Heart left ventricle (tissue), 16 donors: ENCODE measurements at places on chromosomes 2 and 18. TPM values are rescaled to one million over a fixed set of nuclear protein-coding genes. Genes with fewer than 3 reads are reported as not detected.

GRCh38 chr2:203070701-203071100 lies 56.0 kb downstream of the NBEAL1 start:
- no peak overlapping the region for H3K27ac ChIP-seq
- peaks cover 4% of the 10 kb centered on the region for H3K36me3 ChIP-seq
- DNase-seq = no peak
- H3K4me1 ChIP-seq = no peaks in the 10 kb centered on the region

DNA sequence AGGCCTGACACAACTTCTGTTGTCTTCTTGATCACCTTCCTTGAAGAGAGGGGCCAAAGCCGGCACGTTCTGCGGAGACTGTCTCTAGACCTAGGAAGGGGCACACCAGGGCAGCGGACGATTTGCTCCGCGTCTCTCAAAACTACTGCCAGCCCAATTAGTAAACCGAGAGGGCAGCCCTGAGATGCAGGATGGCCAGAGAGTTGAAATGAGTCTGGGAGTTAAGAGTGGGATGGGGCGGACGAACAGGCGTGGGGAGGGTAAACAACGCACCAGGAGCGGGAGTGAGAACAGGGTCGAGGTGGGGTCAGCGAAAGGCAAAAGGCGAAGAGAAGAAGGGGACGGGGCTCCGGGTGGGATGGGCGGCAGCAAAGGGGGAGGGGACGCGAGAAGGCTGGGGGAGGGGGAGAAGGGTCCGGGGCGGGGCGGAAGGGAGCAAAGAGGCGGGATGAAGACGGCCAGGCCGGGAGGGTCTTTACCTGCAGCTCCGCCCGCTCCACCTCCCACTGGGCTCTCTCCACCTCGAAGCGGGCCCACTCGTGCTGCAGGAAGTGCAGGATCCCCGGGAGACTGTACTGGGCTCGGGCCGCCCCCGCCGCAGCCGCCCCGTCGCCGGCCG lies 476 bp downstream of the STRN start:
- H3K4me3 ChIP-seq = peak overlapping the region; percentile 90
- peak overlapping the region; percentile 94 for H3K27ac ChIP-seq
- no peaks in the 10 kb centered on the region for H3K27me3 ChIP-seq
- no peaks in the 10 kb centered on the region for H3K36me3 ChIP-seq
- H3K4me1 ChIP-seq = peaks cover 24% of the 10 kb centered on the region

GRCh38 chr2:112187805-112188596 lies 49.8 kb downstream of the FBLN7 start:
- H3K27me3 ChIP-seq = no peaks in the 10 kb centered on the region
- H3K36me3 ChIP-seq = no peaks in the 10 kb centered on the region
- H3K4me1 ChIP-seq = no peaks in the 10 kb centered on the region
- H3K27ac ChIP-seq = no peak overlapping the region

DNA sequence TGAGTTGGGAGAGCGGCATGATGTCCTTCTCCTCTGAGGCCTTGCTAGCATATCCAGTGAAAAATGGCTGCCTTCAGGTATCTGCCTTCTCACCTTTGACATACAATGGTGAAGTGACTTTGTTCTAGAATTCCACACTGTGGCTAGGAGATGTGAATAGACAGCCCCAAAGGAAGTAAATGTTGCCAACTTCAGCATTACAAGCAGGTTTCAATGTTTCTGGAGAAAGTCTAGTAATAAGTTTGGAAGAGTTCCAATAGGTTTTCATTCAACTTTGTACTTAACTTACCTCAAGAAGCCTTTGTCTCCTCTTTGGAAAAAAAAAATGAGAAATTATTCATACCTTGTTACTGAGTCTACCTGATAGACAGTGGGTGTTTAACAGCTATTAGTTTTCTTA lies 421.3 kb upstream of the MMADHC start:
- H3K27me3 ChIP-seq = no peaks in the 10 kb centered on the region
- no peaks in the 10 kb centered on the region for H3K4me1 ChIP-seq
- H3K4me3 ChIP-seq = no peak overlapping the region
- H3K36me3 ChIP-seq = no peaks in the 10 kb centered on the region
- H3K27ac ChIP-seq = no peak overlapping the region
- no peak for DNase-seq

DNA sequence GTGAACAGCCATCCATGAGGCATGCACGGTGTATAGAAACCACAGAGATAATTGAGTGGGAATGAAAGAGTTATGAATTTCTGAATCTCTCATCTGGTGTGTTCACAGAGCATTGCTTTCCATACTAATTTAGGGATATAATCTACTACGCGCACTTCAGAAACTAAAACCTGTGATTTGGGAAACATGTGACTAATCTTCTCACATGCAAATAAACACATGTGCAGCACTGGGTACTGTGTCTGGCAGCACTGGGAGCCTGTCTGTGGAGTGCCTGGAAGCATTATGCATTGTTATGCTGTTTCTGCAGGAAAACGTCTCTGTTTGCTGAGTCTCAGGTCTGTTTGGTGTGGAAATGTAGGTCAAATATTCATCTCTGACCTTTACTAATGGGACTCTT lies 287.3 kb downstream of the CMPK2 start:
- no peaks in the 10 kb centered on the region for H3K4me1 ChIP-seq
- no peak for DNase-seq
- no peaks in the 10 kb centered on the region for H3K27me3 ChIP-seq

CCDC121 gene
- 6.6 TPM for total RNA-seq

DNA sequence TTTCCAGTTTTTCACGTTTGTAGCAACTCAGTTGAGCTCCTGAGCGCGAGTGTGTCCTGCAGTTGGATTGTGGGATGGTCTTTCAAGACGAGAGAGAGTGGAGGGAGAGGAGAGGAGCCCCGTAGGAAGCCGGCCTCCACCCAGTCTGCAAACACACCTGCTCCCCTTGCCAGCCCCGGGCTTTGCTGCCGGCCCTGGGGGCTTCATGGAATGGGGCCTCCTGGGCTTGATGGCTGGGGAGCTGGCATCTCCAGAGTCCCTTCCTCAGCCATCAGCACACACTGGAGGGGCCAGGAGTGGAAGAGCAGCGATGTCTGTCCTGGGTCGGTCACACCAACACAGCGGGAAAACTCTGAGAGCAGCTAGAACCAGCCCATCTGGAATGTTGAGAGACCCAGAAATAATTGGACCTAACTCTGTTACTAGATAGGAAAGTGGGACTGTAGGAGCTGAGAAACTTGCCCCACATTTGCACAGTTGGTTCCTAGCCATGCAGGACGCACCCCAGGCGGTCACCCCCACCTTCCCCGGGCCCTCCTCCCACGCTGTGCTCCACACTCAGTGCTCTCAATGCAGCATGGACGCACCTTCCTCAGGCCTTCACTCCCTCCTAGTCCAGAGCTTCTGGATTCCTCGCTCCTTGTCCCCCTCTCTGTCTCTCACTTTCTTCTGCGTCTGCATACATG lies 69.6 kb downstream of the PTGR3 start:
- H3K4me3 ChIP-seq = no peak overlapping the region
- no peaks in the 10 kb centered on the region for H3K36me3 ChIP-seq
- no peaks in the 10 kb centered on the region for H3K27me3 ChIP-seq
- DNase-seq = no peak

CMPK2 gene
- total RNA-seq = 33.2 TPM

KCNIP3 gene
- 3.2 TPM for total RNA-seq

DNA sequence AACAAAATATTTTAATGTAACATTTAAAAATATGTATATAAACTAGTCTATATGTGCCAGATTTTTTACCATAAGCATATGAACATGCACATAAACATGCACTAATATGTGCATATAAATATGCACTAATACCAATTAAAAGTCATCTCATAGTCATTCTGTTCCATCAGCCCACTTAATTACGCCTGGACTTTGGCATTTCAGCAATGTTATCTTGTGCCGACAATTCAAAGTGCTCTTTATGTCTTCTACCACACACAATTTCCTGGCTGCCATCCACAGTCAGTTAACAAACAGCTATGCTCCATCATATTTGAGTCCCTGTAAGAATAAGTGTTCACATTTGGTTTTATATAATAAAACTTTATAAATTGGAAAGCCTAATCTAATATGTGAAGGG lies 92.6 kb upstream of the TSPYL6 start:
- H3K4me3 ChIP-seq = no peak overlapping the region
- peaks cover 6% of the 10 kb centered on the region for H3K4me1 ChIP-seq
- H3K36me3 ChIP-seq = no peaks in the 10 kb centered on the region

LRRTM4 gene
- 0.40 TPM for total RNA-seq

DNA sequence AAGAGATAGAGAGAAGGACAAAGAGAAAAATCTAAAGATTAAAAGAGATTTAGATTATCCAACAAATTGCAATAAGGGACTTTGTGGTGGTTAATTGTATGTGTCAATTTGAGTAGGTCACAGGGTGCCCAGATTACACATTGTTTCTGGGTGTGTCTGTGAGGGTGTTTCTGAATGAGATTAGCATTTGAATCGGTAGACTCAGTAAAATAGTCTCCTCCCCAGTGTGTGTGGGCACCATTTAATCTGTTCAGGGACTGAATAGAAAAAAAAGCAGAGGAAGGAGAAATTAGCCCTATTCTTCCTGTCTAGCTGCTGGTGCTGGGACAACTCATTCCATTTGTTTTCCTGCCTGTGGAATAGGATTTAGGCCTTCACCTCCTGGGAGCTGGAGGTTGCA lies 339.8 kb upstream of the EPHA4 start:
- no peak overlapping the region for H3K27ac ChIP-seq
- no peak for DNase-seq
- no peaks in the 10 kb centered on the region for H3K4me1 ChIP-seq

DSC2 gene
- total RNA-seq = 23.7 TPM

DNA sequence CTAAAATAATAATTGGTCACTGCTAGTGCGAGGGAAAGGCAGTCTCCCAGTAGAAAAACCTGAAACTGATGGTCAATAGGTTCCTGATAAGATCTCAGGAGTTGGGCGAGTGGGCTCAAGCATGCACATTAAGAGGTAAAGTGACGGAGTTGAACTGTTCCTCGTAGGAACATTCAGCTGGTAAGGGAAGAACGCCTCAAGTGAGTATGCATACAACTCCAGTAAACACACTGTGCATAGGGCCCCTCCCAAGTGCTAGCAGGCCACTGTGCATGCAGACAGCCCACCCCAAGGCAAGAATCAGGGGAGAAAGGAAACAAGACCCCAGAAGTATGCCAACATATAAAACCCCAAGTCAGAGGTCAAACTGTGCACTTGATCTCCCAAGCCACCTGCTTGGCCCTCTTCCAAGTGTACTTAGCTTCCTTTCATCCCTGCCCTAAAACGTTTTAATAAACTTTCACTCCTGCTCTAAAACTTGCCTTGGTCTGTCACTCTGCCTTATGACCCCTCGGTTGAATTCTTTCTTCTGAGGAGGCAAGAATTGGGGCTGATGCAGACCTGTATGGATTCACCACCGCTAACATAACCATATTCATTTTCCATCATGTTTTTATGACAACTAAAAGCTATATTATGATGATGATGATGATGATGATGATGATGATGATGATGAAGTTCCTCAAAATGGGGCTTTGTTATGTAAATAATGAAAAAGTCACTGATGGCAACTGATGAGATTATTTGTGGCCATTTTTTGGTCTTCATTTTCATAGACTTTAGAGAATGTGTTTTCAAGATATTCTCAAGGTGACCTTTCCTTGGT lies 118.0 kb upstream of the RAB27B start:
- H3K4me1 ChIP-seq = no peaks in the 10 kb centered on the region
- H3K36me3 ChIP-seq = no peaks in the 10 kb centered on the region
- no peak overlapping the region for H3K27ac ChIP-seq

GRCh38 chr18:13465476-13465875 lies 246.9 kb downstream of the LDLRAD4 start:
- no peaks in the 10 kb centered on the region for H3K27me3 ChIP-seq
- H3K36me3 ChIP-seq = no peaks in the 10 kb centered on the region
- no peak for DNase-seq
- peak overlapping the region; percentile 88 for H3K27ac ChIP-seq
- H3K4me3 ChIP-seq = no peak overlapping the region
- peaks cover 58% of the 10 kb centered on the region for H3K4me1 ChIP-seq

DNA sequence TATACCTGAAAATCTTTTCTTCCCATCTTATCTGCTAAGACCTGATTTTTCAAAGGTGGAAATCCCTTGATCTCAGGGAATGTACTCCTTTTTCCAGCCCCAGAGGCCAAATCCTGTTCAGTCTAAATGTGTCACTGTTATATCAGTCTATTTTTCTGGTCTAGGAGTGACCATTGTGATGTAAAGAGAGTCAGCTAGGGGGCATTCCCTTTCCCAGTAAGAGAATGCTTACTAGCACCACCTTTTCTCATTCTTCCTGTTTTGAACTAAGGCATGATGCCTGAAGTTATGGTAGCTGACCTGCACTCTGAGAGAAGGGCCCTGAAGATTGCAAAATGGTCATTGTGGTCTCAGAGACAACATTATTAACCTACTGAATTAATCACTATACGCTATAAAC lies 124.1 kb upstream of the XIRP2 start:
- H3K27ac ChIP-seq = no peak overlapping the region
- no peak overlapping the region for H3K4me3 ChIP-seq
- DNase-seq = no peak

- H3K4me3 ChIP-seq = no peak overlapping the region
- H3K27me3 ChIP-seq = no peaks in the 10 kb centered on the region
- DNase-seq = no peak
- no peaks in the 10 kb centered on the region for H3K4me1 ChIP-seq
- no peaks in the 10 kb centered on the region for H3K36me3 ChIP-seq
- no peak overlapping the region for H3K27ac ChIP-seq
These were observed 195.7 kb upstream of the GALNT5 start for GRCh38 chr2:157061799-157062198.

GNLY gene
- total RNA-seq = 2.1 TPM

- peak overlapping the region; percentile 41 for H3K27ac ChIP-seq
- H3K4me3 ChIP-seq = no peak overlapping the region
- no peaks in the 10 kb centered on the region for H3K36me3 ChIP-seq
- peaks cover 23% of the 10 kb centered on the region for H3K4me1 ChIP-seq
These were observed 24.7 kb downstream of the IL1B start for GRCh38 chr2:112811841-112812306.

GRCh38 chr18:32093523-32093922 lies 1.8 kb downstream of the RNF138 start:
- H3K27me3 ChIP-seq = no peaks in the 10 kb centered on the region
- peaks cover 39% of the 10 kb centered on the region for H3K4me1 ChIP-seq
- peak overlapping the region; percentile 99 for H3K27ac ChIP-seq
- no peaks in the 10 kb centered on the region for H3K36me3 ChIP-seq

- H3K27me3 ChIP-seq = no peaks in the 10 kb centered on the region
- H3K4me3 ChIP-seq = no peak overlapping the region
- peaks cover 6% of the 10 kb centered on the region for H3K4me1 ChIP-seq
- H3K27ac ChIP-seq = no peak overlapping the region
- H3K36me3 ChIP-seq = peaks cover 35% of the 10 kb centered on the region
- DNase-seq = no peak
These were observed 231.2 kb upstream of the CYP26B1 start for GRCh38 chr2:72378753-72379348.

DNA sequence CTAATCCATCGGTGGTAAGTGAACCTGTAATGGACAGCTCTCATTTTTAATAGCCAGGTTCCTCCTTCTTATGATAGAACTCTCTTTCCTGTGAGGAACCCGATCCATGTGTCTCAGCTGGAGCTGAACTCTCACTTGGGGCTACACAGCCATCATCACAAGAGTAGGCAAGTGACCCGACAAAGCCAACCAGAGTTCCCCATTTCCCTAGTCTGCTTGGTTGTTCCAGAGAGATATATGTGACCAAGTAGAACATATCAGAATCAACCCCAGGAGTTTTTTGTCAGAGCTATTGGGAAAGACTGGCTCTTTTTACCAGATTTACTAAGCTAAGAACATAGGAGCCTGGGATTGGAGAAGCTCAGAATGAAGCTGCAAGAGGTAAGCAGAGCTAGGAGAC lies 14.6 kb upstream of the HNRNPLL start:
- H3K4me3 ChIP-seq = no peak overlapping the region
- H3K36me3 ChIP-seq = no peaks in the 10 kb centered on the region
- H3K4me1 ChIP-seq = peaks cover 12% of the 10 kb centered on the region
- DNase-seq = no peak
- no peaks in the 10 kb centered on the region for H3K27me3 ChIP-seq
- H3K27ac ChIP-seq = no peak overlapping the region

CRYBA2 gene
- total RNA-seq = not detected
